Fibroblast of pulmonary artery (primary cell): ENCODE measurements at places on chromosomes 7 and 10.

DNA sequence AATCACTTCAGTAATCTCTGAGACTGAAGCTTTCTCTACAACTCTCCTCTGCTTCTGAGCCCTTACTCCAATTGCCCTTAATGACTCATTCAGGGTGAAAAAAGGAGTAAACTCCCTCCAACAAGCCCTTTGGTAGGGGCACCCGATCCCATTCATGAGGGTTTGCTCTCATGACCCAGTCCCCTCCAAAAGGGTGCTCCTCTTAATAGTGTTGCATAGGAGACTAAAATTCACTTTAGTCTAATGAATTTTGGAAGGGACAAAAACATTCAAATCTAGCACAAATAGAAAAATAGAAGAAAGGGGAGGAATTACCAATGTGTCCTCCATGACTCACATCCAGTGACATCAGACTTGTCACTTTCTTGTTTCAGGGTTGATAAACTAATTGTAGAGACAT, 66.2 kb upstream of the CCNY start:
- no peak for DNase-seq

- no peak for DNase-seq
These were observed 66.2 kb downstream of the TBXAS1 start for GRCh38 chr7:139895141-139895829.

DNA sequence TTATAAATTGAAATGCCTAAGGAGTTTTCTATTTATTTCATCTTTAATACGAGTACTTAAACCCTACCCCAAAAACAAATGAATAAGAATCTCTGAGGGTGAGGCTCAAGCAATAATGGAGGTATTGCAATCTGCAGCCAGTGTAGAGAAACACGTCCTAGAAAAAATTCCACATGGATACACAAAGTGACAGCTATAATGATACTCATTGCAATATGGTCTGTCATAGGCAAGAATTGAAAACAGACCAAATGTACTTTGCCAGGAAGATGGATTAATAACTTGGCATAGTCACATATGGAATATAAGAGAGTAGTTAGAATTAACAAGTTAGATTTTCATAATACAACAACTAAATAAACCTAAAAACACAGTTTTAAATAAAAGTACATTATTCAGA, 440.1 kb upstream of the STEAP1 start:
- DNase-seq: no peak

- DNase-seq: peak; percentile 43
These were observed 196.4 kb downstream of the CREB5 start for GRCh38 chr7:28608731-28609130.

DNA sequence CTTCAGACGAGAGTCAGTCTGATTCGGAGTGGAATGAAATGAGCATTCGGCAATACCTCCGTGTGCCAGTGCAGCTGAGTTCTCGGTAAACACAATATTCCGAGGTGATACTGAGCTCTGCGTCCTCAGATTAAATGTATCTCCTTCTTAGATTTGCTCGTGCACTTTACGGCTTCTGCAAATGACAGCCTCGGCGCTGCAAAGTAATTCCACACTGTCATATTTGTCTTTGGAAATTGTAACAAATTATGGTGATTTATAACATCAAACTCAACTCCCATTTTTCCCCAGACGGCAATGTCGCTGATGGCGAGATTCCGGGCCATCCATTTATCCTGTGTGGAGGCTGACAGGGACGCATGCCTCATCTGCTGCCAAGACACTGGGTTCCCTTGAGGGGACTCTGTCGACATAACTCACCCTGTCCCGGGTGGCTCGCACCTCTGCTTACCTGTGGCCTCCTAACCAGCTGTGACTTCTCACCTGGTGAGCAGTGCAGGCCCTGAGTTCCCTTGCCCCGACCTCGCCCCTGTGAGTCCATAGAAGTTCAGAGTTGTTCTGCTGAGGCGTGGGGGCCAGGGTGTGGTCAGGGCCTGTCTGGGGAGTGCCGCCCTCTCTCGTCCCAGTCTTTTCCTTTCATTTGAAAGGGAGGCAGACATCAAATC, 201.9 kb downstream of the ADARB2 start:
- no peak for DNase-seq

- DNase-seq: no peak
These were observed 678 bp upstream of the TMEM106B start for GRCh38 chr7:12210179-12211053.

DNA sequence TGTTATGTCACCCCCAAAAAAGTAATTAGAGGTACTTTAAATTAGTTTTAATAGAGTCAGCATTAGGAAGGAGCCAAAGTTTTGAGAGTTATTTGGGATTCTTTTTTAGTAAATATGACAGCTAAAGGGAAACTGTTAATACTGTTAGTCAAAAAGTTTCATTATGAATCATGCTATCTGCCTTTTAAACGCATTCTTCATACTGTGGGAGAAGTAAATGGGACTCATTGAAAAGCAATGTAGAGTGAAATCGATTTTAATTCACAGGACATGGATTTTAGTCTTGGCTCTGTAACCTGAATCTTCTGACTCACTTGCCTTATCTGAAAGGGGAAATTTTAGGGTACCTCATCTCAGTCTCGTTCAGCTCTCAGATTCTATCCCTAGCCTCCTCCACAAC, 105.1 kb downstream of the AASS start:
- no peak for DNase-seq

- DNase-seq: peak; percentile 89
These were observed 171.5 kb downstream of the AKR1D1 start for GRCh38 chr7:138247568-138248333.

- DNase-seq: no peak
These were observed 208.2 kb downstream of the PARD3 start for GRCh38 chr10:34606890-34607289.

DNA sequence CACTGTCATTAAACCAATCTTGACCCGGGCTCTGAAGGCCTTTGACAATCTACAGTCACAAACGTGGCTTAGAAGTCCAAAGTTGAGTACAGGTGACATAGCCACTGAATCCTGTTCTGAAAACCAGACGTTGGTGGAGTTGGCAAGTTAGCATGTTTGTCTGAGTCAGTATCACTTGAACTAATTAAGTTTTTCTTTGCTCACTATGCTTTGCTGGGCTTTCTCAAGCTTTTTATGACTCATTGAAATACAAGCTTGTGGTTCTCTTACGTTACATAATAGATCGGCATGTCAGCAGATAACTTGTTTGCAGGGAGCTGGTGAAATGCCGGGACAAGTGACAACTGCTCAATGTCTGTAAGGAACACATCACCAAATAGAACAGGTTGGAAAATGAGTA, 53.8 kb downstream of the ARL5B start:
- peak; percentile 70 for DNase-seq
